ENCODE measurements at places on chromosomes 13 and 19.

DNA sequence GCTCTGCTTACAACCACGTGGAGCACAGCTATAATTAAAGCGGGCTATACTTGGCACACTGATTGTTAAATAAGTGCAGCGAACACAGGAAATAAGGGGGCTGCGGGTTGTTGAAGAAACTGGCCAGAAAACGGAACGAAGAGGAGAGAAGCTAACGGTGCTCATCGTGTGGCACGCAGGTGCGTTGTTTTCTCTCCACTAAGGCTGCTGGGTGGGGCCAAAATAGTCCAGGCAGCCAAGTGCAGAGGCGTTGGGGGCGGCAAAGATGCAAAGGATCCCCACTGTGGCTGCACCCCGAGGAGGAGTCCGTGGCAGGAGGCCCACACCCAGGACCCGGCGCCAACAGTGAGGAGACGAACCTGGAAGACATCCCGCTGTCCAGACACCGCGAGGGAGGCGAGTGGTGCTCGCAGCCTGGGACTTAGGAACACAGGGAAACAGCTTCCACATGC is 8.1 kb upstream of the ARL11 start:
- no peak for DNase-seq

DNA sequence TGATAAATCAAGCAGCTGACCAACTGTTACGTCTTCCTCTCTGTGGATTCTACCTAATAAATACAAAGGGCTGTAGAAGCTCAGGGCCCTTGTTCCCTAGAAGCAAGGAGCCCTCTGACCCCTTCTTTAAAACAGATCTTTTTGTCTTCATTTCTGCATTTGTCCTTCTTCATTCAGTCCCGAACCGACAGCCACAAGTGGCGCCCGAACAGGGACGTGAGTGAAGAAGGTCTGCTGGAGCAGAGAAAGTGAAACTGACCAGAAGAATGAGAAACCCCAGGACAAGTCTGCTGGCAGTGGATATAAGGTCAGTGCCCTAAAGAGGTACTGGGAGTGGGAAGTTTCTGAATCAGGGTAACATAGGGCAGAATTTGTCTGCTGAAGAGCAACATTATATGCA is 13.1 kb downstream of the ZNF773 start:
- no peak for DNase-seq

GRCh38 chr13:112391746-112392145 is 15.6 kb downstream of the SPACA7 start:
- DNase-seq: peak; percentile 1

GRCh38 chr13:51822106-51822815 is 18.3 kb upstream of the DHRS12 start:
- no peak for DNase-seq

DNA sequence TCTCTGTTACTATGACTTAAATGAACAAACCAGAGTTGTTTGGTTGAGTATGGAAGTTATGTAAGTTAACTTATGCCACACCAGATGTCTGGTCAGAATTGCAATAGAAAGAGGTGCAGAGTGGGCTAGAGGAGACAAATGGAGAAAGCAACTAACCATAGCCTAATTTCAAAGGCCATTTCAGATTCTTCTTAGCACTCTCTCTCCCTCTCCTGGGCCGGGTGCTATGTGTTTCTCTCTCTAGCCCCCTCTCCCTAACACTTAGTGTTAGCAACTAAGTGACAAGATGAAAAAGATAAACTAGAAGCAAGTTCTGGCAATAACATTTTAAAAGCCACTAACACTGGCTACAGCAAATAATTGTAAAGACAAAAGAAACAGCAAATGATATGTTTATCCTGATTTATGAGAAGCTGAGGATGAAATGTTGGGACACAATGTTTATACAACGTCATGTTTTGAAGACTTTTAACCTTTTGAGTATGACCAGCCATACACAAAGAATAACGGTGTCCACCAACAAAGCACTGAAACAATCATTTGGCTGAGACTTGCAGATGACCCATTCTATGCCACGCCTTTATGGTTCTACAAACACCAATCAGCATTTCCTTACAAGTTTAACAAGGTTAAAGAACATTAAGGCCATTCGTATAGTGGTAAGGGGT is 18.6 kb downstream of the SERPINE3 start:
- DNase-seq: no peak

DNA sequence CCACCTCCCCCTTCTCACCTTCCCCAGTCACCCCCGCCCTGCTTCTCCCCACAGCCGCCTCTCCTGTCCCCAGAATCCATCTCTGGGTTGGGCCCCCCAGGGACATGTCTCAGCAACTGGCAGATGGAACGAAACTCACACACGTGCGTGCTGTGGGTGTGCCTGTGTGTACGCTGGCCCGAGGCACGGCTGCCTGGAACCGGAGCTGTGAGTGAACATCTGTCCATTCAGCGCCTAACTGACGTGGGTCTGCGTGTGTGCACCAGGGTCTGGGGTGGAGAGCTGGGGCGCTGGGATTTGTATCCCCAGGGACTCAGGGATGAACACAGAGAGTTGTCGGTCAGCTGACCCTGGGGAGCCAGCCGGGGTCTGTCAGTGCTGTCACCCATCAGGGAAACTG is 752 bp upstream of the HAS1 start:
- DNase-seq: no peak

- DNase-seq: no peak
Observed at GRCh38 chr13:99153219-99153618, 47.4 kb upstream of the UBAC2 start.

DNA sequence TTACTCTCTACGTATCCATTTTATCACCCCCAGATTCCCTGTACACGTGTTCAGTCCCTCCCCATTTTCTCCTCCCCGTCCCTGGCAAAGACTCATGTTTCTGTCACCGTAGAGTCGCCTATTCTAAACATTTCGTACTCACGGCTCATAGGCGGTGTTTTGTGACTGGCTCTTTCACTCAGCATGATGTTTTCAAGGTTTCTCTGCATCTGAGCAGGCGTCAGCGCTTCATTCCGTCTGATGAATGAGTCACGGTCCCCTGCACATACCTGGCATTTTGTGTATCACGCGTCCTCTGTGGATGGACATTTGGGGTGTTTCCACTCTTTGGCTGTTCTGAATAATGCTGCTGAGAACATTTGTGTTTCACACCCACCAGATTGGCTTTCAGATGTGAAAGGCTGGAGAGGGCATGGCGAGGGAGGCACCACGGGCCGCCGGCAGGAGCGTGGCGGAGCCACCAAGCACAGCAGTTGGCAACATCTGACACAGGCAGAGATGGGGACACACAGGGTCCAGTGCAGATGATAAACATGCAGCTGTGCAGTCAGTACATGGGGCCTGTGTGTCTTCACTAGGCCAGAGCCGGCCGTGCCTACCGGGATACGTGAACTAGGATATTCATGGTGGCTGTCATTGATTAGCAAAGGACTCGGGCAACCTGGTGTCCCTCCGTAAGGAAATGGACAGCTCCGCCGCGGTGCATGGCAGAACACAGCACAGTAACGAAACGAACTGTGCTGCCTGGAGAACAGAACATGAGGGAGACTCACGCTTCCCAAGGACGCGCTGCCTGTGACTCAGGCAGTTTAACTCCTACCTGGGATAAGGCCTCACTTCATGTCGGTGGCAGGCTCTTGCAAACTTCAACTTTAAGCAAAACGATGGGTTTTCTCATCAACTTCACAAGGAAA is 117.2 kb downstream of the ATP11A start:
- DNase-seq: no peak

DNA sequence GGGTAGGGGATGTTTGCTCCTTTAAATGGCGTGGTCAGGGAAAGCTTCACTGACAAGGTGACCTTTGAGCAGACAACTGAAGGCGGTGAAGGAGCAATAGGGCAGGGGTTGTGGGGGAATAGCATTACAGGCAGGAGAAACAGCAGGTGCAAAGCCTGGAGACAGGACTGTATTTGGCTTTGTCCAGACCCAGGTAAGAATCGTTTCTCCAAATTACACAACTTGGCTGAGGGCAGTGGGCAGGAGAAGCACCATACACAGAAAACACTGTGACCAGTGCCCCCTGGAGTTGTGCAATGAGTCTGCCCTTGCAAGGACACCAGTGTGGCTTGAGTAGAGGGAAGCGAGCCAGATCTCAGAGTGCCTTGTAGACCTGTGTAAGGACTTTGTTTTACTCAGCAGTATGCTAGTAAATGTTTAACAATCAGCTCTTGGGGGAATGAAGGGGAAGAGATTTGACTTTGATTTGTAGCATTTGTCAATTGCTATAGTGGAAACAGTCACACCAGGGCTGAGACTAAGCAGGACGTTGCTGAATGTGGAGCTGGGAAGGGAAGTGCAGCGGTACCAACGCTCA is 360.0 kb downstream of the DCT start:
- no peak for DNase-seq

DNA sequence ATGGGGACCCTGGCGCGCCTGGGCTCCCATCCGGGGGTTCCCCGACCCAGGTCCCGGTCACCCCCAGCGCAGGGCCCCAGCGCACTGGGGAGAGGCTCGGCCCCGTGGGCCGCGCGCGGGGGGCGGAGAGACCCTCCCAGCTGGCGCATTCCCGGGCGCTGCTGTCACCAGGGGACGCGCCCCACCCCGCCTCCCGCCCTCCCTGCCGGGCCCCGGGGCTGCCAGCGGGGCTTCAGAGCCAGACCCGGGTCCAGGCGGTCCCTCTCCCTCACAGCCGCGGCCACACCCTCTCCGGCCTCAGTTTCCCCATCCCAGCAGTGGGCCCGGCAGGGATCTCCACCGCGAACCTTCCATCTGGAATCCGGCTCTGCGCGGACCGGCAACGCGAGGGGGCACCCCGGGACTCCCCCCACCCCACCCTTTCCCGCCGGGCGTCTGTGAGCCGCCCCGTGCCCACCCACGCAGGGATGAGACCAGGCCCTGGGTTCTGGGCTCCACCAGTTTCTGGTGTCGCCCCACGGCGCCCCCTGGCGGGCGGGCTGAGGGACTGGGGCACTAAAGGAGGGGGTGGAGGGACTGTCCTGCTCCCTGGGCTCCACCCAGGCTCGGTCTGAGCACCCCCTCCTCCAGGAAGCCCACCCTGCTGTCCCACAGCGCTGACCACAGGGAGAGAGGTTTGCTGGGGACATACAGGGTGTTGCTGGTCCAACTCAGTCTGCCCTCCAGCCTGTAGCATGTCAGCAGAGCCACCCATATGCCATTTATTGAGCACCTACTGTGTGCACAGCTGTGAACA is 878 bp upstream of the ADAMTSL5 start:
- DNase-seq: peak; percentile 34

DNA sequence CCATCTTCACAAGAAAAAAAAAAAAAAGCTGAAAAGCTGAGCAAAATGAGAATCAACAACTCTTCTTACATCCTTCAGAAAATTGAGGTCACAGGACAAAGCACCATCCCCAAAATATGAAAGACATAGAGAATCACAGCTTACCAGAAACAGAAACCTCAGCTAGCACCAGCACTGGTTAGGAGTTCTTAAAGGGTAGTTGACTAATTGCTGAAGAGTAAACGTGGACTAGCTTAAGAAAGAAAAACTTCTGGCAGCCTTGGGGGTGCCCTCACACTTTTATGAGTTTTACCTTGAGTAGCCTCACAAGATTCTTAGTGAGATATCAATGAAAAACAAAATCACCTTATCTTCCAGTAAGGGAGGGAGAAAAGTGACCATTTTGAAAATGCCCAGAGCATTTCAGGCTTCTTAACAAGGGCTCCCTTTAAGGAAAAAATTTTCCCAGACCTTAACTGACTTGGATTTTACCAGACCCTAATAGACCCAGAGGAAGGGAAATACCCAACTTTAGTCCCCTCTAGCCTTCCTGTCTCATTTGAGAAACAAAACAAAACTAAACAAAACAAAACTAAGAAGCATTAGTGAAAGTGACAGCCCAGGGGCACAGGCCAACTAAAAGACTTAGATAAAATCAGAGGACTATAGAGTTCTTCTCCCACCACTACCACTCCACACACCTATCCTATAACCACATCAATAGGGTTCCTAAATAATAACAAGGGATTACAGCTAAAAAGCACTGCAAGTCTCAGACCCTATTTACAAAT is 888.6 kb downstream of the DIAPH3 start:
- no peak for DNase-seq

- DNase-seq: no peak
Observed at GRCh38 chr13:20482275-20482761, 43.3 kb downstream of the CRYL1 start.

DNA sequence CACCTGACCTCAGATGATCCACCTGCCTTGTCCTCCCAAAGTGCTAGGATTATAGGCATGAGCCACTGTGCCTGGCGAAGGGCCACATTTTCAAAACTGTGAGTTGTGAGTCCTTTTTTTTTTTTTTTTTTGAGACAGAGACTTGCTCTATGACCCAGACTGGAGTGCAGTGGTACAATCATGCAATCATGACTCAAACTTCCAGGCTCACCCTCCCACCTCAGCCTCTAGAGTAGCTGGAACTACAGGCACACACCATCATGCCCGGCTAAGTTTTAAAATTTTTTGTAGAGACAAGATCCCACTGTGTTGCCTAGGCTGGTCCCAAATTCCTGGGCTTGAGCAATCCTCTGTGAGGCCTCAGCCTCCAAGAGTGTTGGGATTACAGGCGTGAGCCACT is 3.8 kb upstream of the MYPOP start:
- no peak for DNase-seq

GRCh38 chr19:28208745-28209144 is 1004.2 kb downstream of the UQCRFS1 start:
- peak; percentile 9 for DNase-seq

DNA sequence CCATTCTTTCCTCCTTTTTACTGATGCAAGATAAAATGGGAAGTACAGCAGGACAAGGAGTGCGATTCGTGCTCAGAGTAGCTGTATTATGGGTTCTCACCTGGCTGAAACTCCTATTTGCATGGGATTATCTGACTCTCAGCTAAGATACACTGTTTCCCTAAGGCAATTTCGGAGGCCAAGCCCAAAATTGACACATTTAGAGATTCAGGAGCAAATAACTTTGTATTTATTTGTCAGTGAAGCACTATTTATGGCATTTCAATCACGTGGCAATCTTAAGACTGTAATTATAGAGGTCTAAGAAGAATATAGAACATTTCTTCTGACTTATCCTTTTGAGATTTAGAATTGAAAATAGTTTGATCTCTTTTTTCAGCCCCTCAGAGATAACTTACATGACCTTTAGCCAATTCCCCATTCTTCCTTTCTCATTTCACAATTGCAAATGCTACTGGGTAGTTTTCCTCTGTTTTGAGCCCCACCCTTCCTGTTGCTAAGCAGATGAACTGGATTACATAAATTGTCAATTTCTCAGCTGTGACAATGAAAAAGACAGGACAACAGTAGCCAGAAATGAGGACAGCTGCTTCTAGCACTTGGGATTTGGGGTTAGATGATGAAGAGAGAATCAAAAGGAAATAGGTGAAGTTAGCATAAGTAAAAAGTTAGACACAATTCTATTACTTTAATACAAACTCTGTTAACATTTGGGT is 122.7 kb upstream of the FRY start:
- DNase-seq: peak; percentile 45

DNA sequence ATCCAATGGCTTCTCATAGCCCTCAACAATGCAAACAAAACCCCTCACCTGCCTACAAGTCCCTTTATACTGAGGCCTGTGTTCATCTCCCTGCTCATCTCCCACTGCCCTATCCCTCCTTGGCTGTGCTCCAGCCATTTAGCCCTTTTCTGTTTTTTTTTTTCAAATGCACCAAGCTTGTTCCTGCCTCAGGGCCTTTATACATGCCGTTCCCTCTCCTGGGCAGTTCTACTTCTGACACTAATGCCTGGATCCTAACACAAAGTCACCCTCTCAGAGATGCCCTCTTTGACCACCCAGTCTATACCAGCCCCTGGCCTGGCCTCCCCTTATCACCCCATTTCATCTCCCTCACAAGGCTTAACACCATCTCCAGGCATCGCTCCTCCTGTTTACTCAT is 26.9 kb downstream of the ZNF574 start:
- no peak for DNase-seq

Data from HL-60 (cell line).